ENCODE measurements at places on chromosomes 3 and 15.

GRCh38 chr3:98333989-98334606 is 19.6 kb upstream of the OR5K4 start:
- H3K27ac ChIP-seq: no peak overlapping the region
- DNase-seq: no peak
- H3K4me1 ChIP-seq: peaks cover 13% of the 10 kb centered on the region

GRCh38 chr15:31342781-31343626 is 16.4 kb downstream of the KLF13 start:
- H3K4me3 ChIP-seq: peak overlapping the region; percentile 88
- DNase-seq: no peak

GRCh38 chr3:47452453-47453215 is 23.1 kb downstream of the SCAP start:
- no peaks in the 10 kb centered on the region for H3K27me3 ChIP-seq
- H3K36me3 ChIP-seq: peaks cover 21% of the 10 kb centered on the region
- H3K4me3 ChIP-seq: no peak overlapping the region
- DNase-seq: no peak
- no peak overlapping the region for H3K27ac ChIP-seq
- H3K4me1 ChIP-seq: peaks cover 4% of the 10 kb centered on the region

DNA sequence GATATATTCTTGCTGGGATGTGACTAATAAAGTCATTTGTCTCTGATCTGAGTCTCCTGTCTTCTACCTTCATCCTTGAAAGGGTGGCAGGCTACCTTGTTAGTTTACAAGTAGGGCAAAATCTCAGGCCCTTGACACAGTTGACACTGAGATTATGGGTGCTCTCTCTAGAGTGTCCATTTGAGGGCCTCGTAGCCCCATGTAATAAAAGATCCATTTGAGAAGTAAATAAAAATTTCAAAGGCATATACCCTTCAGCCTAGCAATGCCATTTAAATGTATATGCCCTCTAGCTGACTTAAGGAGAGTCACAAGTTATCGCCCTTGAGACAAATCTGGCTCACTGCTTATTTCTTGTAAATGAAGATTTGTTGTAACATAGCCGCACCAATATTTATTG is 98.6 kb downstream of the TCF12 start:
- H3K4me3 ChIP-seq: no peak overlapping the region
- H3K27me3 ChIP-seq: no peaks in the 10 kb centered on the region
- no peak overlapping the region for H3K27ac ChIP-seq
- peaks cover 8% of the 10 kb centered on the region for H3K4me1 ChIP-seq
- H3K36me3 ChIP-seq: peaks cover 2% of the 10 kb centered on the region
- DNase-seq: no peak

DNA sequence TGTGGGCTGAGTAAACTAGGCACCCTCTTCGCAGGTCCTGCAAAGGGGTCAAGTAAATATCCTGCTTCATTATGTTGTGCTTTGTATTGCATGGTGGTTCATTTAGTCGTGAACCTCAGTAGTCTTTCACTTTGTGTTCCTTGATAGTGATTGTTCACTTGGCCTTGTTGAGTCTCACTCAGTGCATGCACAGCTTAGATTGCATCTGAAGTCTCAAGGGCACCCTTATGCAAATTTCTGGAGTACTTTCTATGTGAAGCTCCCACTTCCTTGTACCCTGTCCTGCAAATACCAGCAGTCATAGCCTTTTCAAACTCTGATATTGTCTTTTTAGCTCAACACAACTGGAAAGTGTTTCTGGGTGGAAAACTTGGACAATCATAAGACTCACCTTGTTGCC is 519.2 kb downstream of the NAALADL2 start:
- H3K4me1 ChIP-seq: no peaks in the 10 kb centered on the region
- DNase-seq: no peak
- H3K27me3 ChIP-seq: no peaks in the 10 kb centered on the region

DNA sequence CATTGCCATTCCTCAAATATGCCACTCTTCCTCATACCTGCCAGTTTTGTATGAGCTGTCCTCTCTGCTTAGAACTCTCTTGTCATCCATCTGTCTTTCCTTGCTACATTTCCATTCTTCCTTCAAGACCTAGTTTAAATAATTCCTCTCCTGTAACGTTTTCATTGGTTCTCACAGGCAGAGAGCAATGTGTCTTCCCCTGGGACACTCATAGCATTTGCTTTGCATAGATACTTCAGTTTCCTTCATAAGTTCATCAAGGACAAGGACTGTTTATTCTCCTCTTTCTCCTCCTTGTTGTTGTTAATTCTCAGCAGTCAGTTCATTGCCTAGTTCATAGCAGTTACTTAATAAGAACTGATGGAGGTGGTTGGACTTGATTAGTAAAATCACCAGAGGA is 10.5 kb downstream of the NR2C2 start:
- no peak overlapping the region for H3K4me3 ChIP-seq
- no peaks in the 10 kb centered on the region for H3K27me3 ChIP-seq
- peaks cover 39% of the 10 kb centered on the region for H3K4me1 ChIP-seq
- H3K36me3 ChIP-seq: peaks cover 27% of the 10 kb centered on the region
- DNase-seq: no peak

- H3K36me3 ChIP-seq: no peaks in the 10 kb centered on the region
- H3K27ac ChIP-seq: no peak overlapping the region
- no peak overlapping the region for H3K4me3 ChIP-seq
- H3K4me1 ChIP-seq: no peaks in the 10 kb centered on the region
Measured at GRCh38 chr15:34716111-34716510, 38.7 kb downstream of the GJD2 start.

GRCh38 chr15:76674883-76675282 is 230.3 kb downstream of the SCAPER start:
- no peaks in the 10 kb centered on the region for H3K27me3 ChIP-seq
- peaks cover 1% of the 10 kb centered on the region for H3K36me3 ChIP-seq
- no peak for DNase-seq
- no peak overlapping the region for H3K4me3 ChIP-seq
- H3K4me1 ChIP-seq: no peaks in the 10 kb centered on the region

DNA sequence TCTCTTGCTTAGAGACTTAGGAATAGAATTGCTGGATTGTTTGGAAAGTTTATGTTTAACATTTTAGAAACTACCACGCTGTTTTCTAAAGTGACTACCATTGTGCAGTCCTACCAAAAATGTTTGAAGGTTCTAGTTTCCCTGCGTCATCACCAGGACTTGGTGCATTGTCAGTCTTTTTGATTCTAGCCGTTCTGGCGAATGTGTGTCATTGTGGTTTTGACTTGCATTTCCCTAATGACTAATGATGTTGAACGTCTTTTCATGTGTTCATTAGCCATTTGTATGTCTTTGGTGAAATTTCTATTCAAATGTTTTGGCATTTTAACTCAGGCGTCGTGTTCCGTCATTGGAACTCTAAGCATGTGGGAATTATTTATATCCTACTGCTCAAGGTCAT is 58.0 kb downstream of the CHD2 start:
- H3K36me3 ChIP-seq: peaks cover 87% of the 10 kb centered on the region
- no peaks in the 10 kb centered on the region for H3K27me3 ChIP-seq
- H3K4me1 ChIP-seq: peaks cover 22% of the 10 kb centered on the region
- H3K27ac ChIP-seq: peak overlapping the region; percentile 47

- no peak for DNase-seq
- no peak overlapping the region for H3K27ac ChIP-seq
- H3K4me3 ChIP-seq: no peak overlapping the region
Measured at GRCh38 chr15:81362790-81363189, 11.2 kb downstream of the TMC3 start.

- no peak overlapping the region for H3K4me3 ChIP-seq
- DNase-seq: no peak
- H3K27ac ChIP-seq: no peak overlapping the region
- H3K4me1 ChIP-seq: no peaks in the 10 kb centered on the region
- no peaks in the 10 kb centered on the region for H3K36me3 ChIP-seq
Measured at GRCh38 chr15:29864501-29864900, 42.2 kb upstream of the TJP1 start.

DNA sequence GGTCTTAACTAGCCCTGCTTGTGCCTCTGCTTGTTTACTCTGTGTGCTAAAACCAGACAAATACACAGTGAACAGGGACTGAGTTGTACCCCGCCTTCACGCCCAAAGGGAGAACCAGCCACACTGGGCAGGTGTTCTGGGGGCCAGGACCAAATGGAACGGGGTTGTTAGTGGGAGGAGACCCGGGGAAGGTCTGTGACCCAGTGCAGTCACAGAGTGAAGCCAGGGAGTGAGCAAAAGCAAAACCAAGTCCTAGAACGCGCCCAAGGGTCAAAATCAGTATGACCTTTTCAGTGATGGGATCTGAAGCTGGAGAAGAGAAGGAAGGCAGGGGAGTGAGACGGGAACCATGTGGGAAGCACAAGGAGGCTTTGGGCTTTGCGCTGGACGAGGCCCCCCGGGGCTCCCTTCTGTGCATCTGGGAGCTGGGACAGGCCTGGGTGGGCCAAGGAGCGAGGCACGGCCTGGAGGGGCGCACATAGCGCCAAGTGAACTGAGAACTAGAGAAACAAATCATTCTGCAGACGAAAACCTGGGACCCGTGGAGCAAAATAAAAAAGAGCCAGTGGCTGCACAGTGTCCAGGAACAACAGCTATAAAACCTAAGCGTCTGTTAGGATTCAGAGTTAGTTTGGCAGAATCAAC is 78.3 kb upstream of the ALDH1A3 start:
- DNase-seq: no peak
- no peaks in the 10 kb centered on the region for H3K36me3 ChIP-seq
- H3K27ac ChIP-seq: no peak overlapping the region
- peaks cover 2% of the 10 kb centered on the region for H3K27me3 ChIP-seq
- no peaks in the 10 kb centered on the region for H3K4me1 ChIP-seq
- H3K4me3 ChIP-seq: no peak overlapping the region

DNA sequence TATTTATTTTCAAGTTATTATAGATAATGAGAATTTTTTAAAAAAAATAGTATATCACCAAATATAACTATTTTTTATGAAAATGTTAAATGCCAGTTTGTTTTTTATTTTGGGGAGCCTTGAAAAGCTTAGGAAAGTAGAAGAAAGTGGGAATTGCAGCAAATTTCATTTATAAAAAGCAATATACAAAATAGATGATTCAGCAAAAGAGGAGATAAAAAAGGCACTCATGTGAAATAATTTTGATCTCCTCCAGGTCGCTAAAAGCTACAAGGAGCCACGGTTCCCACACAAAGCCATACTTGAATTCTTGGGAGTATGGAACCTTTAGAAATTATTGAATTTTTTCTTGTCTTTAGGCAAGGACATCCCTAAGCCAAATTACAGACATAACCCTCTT is 625.0 kb upstream of the SGO1 start:
- no peak for DNase-seq
- H3K4me3 ChIP-seq: no peak overlapping the region
- H3K27me3 ChIP-seq: no peaks in the 10 kb centered on the region
- no peaks in the 10 kb centered on the region for H3K36me3 ChIP-seq
- H3K4me1 ChIP-seq: no peaks in the 10 kb centered on the region

GRCh38 chr3:152834776-152835600 is at the start of gene P2RY1:
Gene P2RY1, plus strand, starts transcription at chr3:152835131. Its CDS starts 652 bp downstream, at chr3:152835783.
- H3K4me1 ChIP-seq: peaks cover 19% of the 10 kb centered on the region
- DNase-seq: peak; percentile 52
- H3K27me3 ChIP-seq: peaks cover 60% of the 10 kb centered on the region
- H3K36me3 ChIP-seq: no peaks in the 10 kb centered on the region
- H3K4me3 ChIP-seq: peak within 1 kb of the TSS; percentile 91

- H3K27me3 ChIP-seq: peaks cover 51% of the 10 kb centered on the region
- DNase-seq: no peak
- H3K4me3 ChIP-seq: peak overlapping the region; percentile 40
Measured at GRCh38 chr3:39810647-39811161, 1.3 kb downstream of the MYRIP start.

GRCh38 chr3:36906504-36907149 is 38.2 kb downstream of the TRANK1 start:
- H3K4me1 ChIP-seq: peaks cover 39% of the 10 kb centered on the region
- no peak for DNase-seq
- H3K36me3 ChIP-seq: peaks cover 22% of the 10 kb centered on the region

DNA sequence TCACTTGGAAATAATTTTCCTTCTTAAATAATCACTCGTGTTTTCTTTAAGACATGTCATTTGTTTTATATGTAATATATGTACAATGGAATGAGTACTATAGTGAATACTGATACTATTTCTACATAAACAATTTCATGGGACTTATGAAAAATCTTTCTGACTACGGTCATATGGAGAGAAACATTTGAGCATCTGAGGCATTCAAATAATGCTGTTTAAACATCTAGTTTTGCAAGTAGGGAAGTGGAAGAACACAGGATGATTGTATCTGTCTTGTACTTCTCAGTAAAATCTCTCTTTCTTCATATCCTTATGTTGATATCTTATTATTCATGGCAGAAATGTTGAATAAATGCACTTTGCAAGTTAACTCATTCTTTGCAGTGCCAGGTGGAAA is 599.5 kb upstream of the KCNMB2 start:
- no peak overlapping the region for H3K4me3 ChIP-seq
- no peak overlapping the region for H3K27ac ChIP-seq
- H3K36me3 ChIP-seq: no peaks in the 10 kb centered on the region
- no peaks in the 10 kb centered on the region for H3K4me1 ChIP-seq

DNA sequence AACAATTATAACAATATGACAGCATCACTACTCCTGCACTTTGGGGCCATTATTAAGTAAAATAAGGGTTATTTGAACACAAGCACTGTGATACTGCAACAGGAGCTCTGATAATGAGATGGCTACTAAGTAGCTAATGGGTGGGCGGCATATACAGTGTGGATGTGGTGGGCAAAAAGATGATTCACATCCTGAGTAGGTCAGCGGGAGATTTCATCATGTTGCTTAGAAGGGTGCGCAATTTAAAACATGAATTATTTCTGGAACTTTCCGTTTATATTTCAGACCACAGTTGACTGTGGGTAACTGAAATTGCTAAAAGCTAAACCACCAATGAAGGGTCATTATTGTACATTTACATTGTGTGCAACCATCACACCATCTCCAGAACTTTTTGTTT is 42.3 kb downstream of the FBXO22 start:
- no peaks in the 10 kb centered on the region for H3K36me3 ChIP-seq
- H3K4me3 ChIP-seq: no peak overlapping the region
- no peak overlapping the region for H3K27ac ChIP-seq
- H3K4me1 ChIP-seq: no peaks in the 10 kb centered on the region
- peaks cover 23% of the 10 kb centered on the region for H3K27me3 ChIP-seq

- H3K4me3 ChIP-seq: no peak overlapping the region
- no peaks in the 10 kb centered on the region for H3K27me3 ChIP-seq
- H3K27ac ChIP-seq: no peak overlapping the region
- DNase-seq: no peak
Measured at GRCh38 chr3:167718582-167718981, 16.1 kb downstream of the PDCD10 start.

- H3K36me3 ChIP-seq: no peaks in the 10 kb centered on the region
- H3K4me3 ChIP-seq: no peak overlapping the region
- DNase-seq: no peak
- H3K4me1 ChIP-seq: peaks cover 6% of the 10 kb centered on the region
Measured at GRCh38 chr15:74138642-74139041, 8.3 kb downstream of the ISLR2 start.

GRCh38 chr15:97977734-97978133 is 17.2 kb downstream of the ARRDC4 start:
- H3K27me3 ChIP-seq: no peaks in the 10 kb centered on the region
- no peaks in the 10 kb centered on the region for H3K36me3 ChIP-seq
- no peak overlapping the region for H3K4me3 ChIP-seq
- H3K4me1 ChIP-seq: peaks cover 3% of the 10 kb centered on the region

- H3K27me3 ChIP-seq: peaks cover 3% of the 10 kb centered on the region
- H3K4me3 ChIP-seq: no peak overlapping the region
- no peaks in the 10 kb centered on the region for H3K36me3 ChIP-seq
- no peaks in the 10 kb centered on the region for H3K4me1 ChIP-seq
Measured at GRCh38 chr15:32870240-32871033, 152.6 kb downstream of the GREM1 start.

- no peak for DNase-seq
- H3K27ac ChIP-seq: no peak overlapping the region
- no peak overlapping the region for H3K4me3 ChIP-seq
- H3K27me3 ChIP-seq: no peaks in the 10 kb centered on the region
- H3K4me1 ChIP-seq: no peaks in the 10 kb centered on the region
Measured at GRCh38 chr3:162200836-162201235, 704.2 kb downstream of the OTOL1 start.

Data from T-helper 2 cell treated with Interferon-gamma antibody and Interleukin-4, amounts not matched to agents 5 μg/mL and 100 μg/mL, for 36 hours (primary cell).